ENCODE measurements at places on chromosomes 16 and 17. TPM values are rescaled to one million over a fixed set of nuclear protein-coding genes. Genes with fewer than 3 reads are reported as not detected.
A peak's percentile ranks its signal among the peaks of the same experiment; 100 is the strongest.

GRCh38 chr16:89060207-89060794 lies 33.4 kb upstream of the ACSF3 start:
- peaks cover 15% of the 10 kb centered on the region for H3K27me3 ChIP-seq
- no peak for DNase-seq
- H3K36me3 ChIP-seq: no peaks in the 10 kb centered on the region

GRCh38 chr17:66221343-66221742 lies 7.9 kb downstream of the APOH start:
- H3K36me3 ChIP-seq: no peaks in the 10 kb centered on the region
- no peak for DNase-seq
- no peaks in the 10 kb centered on the region for H3K4me1 ChIP-seq

DNA sequence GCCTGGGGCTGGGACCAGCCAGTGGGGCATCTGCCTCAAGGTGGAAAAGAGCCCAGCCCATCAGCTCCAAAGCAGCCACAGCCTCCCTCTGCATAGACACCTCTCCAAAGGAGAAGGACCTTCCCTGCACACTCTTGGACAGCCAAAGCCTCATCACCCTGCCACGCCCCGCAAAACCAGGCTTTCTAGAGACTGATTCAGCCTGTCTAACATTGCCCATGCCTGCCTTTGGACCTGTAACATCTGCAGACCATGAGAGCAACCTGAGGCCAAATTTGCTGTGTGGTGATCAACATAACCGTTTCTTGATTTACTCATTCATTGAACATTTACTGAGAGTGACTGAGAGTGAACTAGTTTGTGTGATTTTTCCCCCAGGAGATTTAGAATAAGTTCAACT lies 219.7 kb upstream of the HSBP1 start:
- no peaks in the 10 kb centered on the region for H3K36me3 ChIP-seq
- no peaks in the 10 kb centered on the region for H3K4me1 ChIP-seq
- H3K27ac ChIP-seq: no peak overlapping the region
- H3K27me3 ChIP-seq: no peaks in the 10 kb centered on the region
- DNase-seq: no peak
- no peak overlapping the region for H3K4me3 ChIP-seq

GRCh38 chr16:56610017-56610608 lies 1.7 kb downstream of the MT2A start:
- H3K4me1 ChIP-seq: peaks cover 55% of the 10 kb centered on the region
- peak overlapping the region; percentile 72 for H3K4me3 ChIP-seq
- H3K27ac ChIP-seq: peak overlapping the region; percentile 96
- no peaks in the 10 kb centered on the region for H3K27me3 ChIP-seq
- no peaks in the 10 kb centered on the region for H3K36me3 ChIP-seq
- peak; percentile 81 for DNase-seq

DNA sequence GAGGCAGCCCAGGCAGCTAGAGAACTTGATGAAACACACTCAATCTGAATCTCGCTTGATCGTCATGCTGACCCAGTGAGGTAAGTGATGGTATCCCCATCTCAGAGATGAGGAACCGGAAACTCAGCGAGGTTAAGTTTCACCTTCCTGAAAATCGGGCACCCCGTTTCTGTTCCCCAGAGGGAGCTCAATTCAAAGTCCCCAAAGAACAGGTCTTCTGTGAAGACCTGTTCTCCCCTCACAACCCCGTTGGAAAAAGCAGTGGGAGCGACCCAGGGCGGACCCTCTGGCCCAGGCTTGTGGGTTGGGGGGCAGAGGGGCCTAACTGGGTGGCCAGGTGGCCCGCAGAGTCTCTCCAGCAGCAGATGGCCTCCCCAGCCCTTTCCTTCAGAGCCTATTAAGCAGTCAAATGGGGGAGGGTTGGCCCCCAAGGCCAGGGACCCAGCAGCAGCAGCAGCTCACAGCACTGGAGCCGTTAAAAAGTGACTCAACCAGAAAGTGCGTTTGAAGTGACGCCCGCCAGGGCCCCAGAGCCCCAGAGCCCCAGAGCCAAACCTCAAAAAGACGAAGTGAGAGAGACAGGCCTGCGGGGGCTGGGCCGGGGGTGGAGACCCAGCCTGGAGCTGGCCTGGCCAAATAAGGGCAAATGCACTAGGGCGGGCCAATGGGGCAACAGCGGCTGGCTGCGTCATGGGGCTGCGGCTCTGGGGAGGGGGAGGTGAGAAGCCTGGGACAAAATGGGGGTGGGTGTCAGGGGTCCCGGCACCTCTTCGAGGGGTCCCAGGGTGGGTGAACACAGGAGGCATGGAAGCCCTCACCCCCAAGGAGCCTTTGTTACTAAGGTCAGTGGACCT lies 9.2 kb upstream of the TSPOAP1 start:
- H3K27ac ChIP-seq: peak overlapping the region; percentile 95
- DNase-seq: peak; percentile 92
- peak overlapping the region; percentile 46 for H3K4me3 ChIP-seq
- H3K4me1 ChIP-seq: peaks cover 68% of the 10 kb centered on the region
- H3K36me3 ChIP-seq: no peaks in the 10 kb centered on the region

GRCh38 chr17:13558588-13558987 lies 43.1 kb downstream of the HS3ST3A1 start:
- H3K27me3 ChIP-seq: no peaks in the 10 kb centered on the region
- no peak for DNase-seq
- H3K36me3 ChIP-seq: no peaks in the 10 kb centered on the region
- no peaks in the 10 kb centered on the region for H3K4me1 ChIP-seq
- H3K27ac ChIP-seq: no peak overlapping the region

DNA sequence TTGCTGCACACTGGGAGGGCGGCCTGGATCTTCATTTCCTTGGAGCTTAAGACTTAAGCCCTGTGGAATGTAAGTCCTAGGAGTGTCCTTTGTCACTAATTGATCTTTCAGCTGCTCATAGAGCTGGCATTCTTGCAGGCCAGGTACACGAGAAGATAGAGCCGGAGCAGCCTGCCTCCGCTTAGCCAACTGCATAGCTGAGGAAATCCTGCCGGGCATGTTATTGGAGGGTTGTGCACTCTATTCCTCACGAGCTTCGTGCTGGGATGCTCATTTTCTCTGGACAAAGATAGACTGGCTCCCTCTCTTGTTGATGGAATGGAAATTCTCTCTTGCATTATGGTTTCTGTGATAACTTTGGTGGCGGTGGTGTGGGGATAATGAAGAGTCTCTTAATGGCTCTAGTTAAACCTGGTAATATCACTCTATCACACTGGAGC lies 76.9 kb downstream of the RPA1 start:
- no peak for DNase-seq
- no peaks in the 10 kb centered on the region for H3K36me3 ChIP-seq
- no peak overlapping the region for H3K4me3 ChIP-seq
- peaks cover 10% of the 10 kb centered on the region for H3K4me1 ChIP-seq

DNA sequence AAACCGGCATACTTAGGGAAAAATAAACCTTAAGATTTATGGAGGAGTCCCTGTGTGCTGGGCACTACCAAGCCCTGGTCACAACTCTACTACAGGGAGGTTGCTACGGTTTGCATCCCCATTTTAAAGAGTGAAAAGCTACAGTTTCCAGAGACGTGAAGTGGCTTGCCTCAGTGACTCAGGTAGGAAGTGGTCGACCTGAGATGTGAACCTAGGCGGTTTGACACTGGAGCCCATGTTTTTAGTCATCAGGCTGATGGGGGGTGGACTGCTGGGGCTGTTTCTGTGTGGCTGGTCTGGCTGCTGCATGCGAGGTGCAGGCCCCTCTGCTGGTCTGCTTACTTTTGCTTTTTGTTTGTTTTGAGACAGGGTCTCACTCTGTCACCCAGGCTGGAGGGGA lies 6.6 kb downstream of the COX6A2 start:
- DNase-seq: no peak
- H3K27me3 ChIP-seq: no peaks in the 10 kb centered on the region
- no peak overlapping the region for H3K4me3 ChIP-seq
- no peaks in the 10 kb centered on the region for H3K4me1 ChIP-seq

GRCh38 chr16:26605626-26606271 lies 461.0 kb upstream of the C16orf82 start:
- H3K27ac ChIP-seq: no peak overlapping the region
- no peaks in the 10 kb centered on the region for H3K27me3 ChIP-seq
- no peak for DNase-seq
- H3K4me3 ChIP-seq: no peak overlapping the region
- no peaks in the 10 kb centered on the region for H3K36me3 ChIP-seq

GRCh38 chr17:68035523-68036303 lies at the start of gene KPNA2:
Gene KPNA2, plus strand, starts transcription at chr17:68035735. Its CDS starts 1,398 bp downstream, at chr17:68037133.
- peaks cover 16% of the 10 kb centered on the region for H3K4me1 ChIP-seq
- peak; percentile 94 for DNase-seq
- no peaks in the 10 kb centered on the region for H3K27me3 ChIP-seq
- peaks cover 35% of the 10 kb centered on the region for H3K36me3 ChIP-seq
- H3K4me3 ChIP-seq: peak within 1 kb of the TSS; percentile 100

- no peaks in the 10 kb centered on the region for H3K36me3 ChIP-seq
- no peaks in the 10 kb centered on the region for H3K27me3 ChIP-seq
- peak; percentile 82 for DNase-seq
- peaks cover 43% of the 10 kb centered on the region for H3K4me1 ChIP-seq
Measured at GRCh38 chr16:85523602-85524364, 89.3 kb upstream of the GSE1 start.

- H3K4me3 ChIP-seq: peak overlapping the region; percentile 62
- no peaks in the 10 kb centered on the region for H3K27me3 ChIP-seq
- peak overlapping the region; percentile 67 for H3K27ac ChIP-seq
- peaks cover 5% of the 10 kb centered on the region for H3K36me3 ChIP-seq
- peaks cover 10% of the 10 kb centered on the region for H3K4me1 ChIP-seq
Measured at GRCh38 chr16:28623172-28623711, 13.4 kb upstream of the SULT1A1 start.

CD300A gene
- 27.8 TPM for total RNA-seq

C17orf78 gene
- total RNA-seq: not detected

KRTAP9-8 gene
- total RNA-seq: not detected

Measured in lower lobe of right lung (tissue), 2 donors.